ENCODE measurements at places on chromosomes 4 and X.

DNA sequence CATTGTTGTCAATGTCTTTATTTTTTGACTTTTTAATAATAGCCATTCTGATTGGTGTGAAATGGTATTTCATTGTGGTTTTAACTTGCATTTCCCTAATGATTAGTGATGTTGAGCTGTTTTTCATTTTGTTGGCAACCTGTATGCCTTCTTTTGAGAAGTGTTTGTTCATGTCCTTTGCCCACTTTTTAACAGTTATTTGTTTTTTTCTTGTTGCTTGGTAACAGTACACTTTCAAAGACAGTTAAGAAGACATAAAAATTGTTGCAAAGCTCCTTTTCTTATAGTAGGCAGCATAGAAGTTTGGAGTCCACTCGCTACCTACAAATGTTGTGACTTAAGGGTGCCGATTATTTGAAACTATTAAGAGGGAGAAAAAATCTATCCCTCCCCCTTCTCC lies 48.7 kb upstream of the SLC7A11 start:
- no peak for DNase-seq

GRCh38 chrX:78035061-78035460 lies 65.6 kb upstream of the PGAM4 start:
- no peak for DNase-seq

DNA sequence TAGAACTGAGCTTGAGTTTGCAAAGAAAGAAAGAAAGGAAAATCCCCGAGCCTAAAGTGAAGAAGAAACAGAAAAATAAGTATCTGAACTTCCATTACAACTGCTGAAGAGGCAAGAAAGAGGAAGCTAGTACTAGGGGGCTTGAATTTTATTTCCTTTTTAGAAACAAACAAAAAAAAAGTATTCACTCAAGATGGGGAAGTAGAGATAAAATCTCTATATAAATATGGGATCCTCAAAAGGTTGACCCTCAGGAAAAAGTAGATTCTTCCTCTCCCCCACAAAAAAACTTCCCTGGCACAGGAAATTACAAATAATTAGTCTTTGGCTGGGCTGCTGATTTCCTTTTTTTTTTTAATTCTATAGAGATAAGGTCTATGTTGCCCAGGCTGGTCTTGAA lies 16.0 kb downstream of the LRBA start:
- DNase-seq, result no peak

DNA sequence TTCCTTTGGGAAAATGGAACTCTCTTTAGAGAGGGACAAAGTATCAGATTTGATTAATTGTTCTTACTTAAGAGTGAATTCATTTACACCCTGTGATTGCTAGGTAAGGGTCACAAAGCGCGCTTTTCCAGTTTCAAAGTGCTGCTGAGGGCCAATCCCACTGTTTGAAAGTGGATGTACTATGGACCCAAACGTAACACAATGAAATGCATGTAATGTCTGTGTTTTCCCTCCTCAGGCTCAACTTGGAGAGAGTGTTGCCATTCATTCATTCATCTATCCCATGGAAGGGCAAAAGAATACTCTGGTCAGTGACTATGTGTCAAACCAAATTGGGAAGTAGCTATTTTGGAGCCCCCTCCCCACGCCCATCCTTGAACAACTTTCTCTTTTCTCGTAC lies 16.1 kb downstream of the IGSF1 start:
- DNase-seq, result no peak

DNA sequence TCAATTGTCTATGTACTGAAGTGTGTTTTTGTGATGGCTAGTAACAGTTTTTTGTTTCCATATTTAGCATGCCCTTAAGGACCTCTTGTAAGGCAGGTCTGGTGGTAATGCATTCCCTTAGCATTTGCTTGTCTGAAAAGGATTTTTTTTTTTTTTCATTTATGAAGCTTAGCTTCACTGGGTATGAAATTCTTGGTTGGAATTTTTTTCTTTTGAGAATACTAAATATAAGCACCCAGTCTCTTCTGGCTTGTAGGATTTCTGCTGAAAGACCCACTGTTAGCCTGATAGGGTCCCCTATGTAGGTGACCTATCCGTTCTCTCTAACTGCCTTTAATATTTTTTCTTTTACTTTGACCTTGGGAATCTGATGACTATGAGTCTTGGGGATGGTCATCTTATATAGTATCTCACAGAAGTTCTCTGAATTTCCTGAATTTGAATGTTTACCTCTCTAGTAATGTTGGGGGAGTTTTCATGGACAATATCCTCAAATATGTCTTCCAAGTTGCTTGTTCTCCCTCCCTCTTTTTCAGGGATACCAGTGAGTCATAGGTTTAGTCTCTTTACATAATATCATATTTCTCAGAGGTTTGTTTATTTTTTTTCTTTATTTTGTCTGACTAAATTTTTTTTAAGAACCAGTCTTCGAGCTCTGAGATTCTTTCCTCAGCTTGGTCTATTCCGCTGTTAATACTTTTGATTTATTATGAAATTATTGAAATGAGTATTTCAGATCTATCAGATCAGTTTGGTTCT lies 157.1 kb upstream of the PGRMC2 start:
- no peak for DNase-seq

- no peak for DNase-seq
Observed at GRCh38 chr4:174210354-174210753, 73.1 kb downstream of the FBXO8 start.

- no peak for DNase-seq
Observed at GRCh38 chrX:21725916-21726315, 32.0 kb downstream of the SMPX start.

DNA sequence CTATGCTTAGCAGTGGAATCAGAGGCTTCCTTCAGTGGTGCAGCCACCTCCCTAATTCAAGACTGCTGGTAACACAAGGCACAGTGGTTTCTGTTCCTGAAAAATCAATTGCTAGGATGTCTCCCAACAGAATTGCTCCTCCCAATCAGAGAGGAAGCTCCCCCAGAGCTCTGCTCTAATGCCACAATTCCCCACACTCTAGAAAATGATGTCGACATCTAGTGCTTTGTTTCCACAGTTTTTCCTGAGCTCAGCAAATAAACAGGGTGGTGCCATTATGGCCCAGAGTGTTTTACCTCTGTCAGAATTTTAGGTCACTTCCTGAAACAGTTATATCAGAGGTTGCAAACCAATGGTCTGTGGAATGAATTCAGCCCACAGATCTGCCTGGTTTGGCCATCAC lies 24.7 kb downstream of the TAB3 start:
- DNase-seq, result no peak

DNA sequence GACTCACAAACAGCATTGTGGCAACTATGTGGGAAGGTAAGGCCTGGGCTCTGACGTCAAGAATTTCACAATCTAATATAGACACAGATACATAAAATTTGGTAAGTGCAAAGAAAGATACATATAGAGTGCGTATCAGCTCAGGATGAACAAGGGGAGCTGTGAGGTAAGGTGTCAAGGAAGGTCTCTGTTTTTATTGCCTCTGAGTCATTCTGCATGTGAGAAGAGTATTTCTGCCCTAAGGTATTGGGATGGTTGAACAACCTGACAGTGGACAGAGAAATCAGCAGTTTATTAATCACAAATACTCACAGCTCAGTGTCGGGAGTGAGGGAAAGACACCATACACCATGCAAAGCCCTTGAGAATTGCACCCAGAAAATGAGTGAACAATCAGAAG lies 89.8 kb downstream of the COMMD8 start:
- DNase-seq, result no peak

GRCh38 chr4:43990551-43990950 lies 458.1 kb downstream of the KCTD8 start:
- DNase-seq, result no peak
